ENCODE measurements at places on chromosomes 1 and 21. TPM values are rescaled to one million over a fixed set of nuclear protein-coding genes. Genes with fewer than 3 reads are reported as not detected.

The PTCH2 gene
- 0.74 TPM for total RNA-seq

The C1orf116 gene
- 0.08 TPM for total RNA-seq

The TNFAIP8L2 gene
- total RNA-seq = not detected

The FCRLB gene
- 0.41 TPM for total RNA-seq

The CHIA gene
- total RNA-seq = not detected

GRCh38 chr21:41016472-41016871 is 151.5 kb upstream of the BACE2 start:
- DNase-seq = no peak

- no peak for DNase-seq
Measured at GRCh38 chr1:65477414-65478378, 57.2 kb downstream of the LEPR start.

DNA sequence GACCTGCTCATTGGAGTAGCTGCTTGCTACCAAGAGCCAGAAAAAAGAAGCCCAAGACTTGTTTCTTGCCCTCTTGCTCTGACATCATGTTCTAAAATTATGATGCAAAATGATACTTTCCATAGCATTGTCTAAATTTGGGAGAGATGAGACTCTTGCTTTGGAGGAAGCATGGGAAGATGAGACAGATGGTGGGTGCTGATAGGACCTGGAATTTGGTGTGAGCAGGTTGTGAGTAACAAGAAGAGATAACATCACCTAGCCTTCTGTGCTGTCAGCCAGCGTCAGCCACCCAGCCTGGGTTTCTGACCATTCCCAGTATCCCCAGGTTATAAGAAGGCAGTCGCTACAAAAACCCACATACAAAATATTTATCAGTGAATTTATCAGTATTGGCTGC is 67.1 kb upstream of the GCLM start:
- DNase-seq = no peak

- no peak for DNase-seq
Measured at GRCh38 chr1:29651684-29652665, 415.7 kb downstream of the PTPRU start.

DNA sequence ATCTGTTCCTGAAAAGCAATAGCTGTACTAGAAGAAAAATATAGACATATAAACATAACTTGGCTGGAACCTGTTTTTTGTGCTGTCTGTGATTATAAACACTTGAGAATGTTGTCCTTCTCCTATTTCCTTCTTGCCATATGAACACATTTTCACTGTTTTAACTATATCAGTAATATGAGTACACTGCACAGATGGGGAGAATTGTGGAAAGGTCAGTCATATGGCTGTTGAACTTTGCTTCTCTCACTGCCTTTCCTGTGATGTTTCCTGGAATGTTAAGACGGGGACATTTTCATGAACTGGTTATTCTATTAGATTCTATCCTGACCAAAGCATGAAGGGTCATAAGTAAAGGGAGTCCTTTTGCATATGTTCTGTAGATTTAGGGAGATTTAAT is 24.9 kb downstream of the HMCN1 start:
- DNase-seq = no peak

DNA sequence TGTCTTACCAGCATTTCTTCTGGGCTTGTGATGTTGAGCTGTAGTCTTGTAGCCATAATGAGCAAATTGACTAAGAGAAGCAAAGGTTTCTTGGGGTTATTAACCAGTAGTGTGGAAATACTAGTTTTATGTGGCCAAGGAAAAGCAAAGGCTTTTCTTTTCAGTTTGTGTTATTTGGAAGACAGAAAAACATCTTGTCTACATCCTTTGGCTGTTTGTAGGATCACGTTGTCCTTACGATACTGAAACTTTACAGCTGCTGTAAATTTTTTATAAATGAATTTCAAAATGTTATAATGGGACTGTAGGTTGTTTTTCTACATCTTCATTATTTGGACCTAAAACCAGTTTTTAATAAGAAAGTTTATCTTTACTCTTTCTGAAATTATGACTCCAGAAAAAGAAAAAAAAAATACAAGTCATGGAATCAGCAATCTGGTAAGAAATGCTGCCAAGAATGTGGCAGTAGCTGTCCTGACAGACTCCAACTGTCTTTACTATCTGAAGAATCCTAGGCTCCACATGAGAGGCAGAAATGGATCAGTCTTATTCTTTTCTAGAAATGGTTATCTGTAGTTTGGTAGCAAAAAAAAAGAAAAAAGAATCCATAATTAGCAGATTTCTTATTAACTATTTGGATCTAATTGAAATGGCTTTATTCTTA is 41.6 kb upstream of the QSOX1 start:
- no peak for DNase-seq

DNA sequence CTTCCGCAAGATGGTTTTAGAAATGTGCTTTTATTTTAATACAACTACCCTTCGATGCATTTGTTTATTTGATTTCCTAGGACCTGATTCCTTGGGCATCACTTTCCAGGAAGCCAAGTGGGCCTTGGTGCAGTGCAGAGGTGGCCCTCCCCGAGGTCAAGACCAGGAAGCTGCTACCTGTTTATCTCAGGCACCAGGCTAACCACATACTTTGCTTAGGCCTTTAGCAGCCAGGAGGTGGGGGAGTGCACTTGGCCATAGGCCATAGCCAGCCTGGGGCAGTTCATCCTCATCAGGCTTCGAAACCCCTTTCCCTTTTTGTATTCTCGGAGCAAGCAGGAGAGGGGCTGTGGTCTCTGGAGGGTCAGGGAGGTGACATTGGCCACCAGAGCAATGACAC is 45.4 kb downstream of the SMYD2 start:
- DNase-seq = no peak

GRCh38 chr1:22852144-22852655 is 120.5 kb downstream of the LACTBL1 start:
- no peak for DNase-seq

DNA sequence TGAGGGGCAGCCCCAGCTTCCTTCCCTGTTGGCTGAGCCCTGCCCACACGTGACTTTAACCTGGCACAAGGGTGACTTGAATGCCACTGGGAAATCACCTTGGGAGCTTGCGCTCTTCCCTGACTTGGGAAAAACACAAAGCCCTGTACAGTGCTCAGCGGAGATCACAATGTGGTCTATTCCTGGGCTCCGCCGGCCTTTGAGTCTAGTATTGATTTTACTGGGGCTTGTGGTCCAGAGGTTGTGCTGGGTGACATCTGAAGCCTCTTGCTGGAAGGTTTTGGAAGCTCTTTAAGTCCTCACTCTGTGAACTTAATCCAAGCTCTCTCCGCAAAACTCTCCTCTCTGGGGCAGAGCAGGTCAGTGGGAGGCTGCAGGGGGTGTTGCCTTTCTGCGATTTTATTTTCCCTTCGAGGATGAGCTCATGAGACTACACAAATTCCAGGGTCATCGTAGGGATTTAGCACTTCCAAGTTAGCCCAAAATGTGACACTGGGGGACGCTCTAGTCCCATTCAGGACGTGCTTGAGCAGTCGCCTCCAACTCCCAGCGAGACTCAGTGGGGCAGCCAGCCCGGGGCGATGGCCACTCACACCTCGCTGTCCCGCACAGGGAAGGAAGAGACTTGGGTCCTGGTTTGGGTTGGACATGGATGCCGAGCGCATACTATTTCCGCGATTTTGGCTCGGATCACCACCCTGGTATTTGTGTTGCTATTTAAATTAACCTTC is 291.9 kb upstream of the AJAP1 start:
- DNase-seq = no peak

- DNase-seq = no peak
Measured at GRCh38 chr1:203520315-203520714, 26.4 kb downstream of the OPTC start.

DNA sequence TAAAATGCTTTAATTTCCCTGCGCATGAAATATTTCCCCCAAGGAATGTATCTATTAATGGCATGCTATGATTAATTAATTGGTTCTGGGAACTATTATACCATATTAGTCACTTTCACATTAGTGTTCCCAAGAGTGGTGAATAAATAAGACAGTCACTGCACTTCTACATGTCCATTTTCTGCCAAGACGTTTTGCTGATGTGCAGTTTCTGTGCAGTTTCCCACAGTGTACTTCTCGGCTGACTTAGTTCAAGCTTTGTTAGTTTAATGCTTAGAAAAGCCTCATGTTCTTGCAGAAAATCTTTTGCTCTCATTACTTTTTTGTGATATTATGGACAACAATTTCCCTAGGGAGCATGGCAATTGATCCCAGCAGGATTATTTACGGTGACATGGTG is 1014.5 kb downstream of the BRINP3 start:
- DNase-seq = no peak

DNA sequence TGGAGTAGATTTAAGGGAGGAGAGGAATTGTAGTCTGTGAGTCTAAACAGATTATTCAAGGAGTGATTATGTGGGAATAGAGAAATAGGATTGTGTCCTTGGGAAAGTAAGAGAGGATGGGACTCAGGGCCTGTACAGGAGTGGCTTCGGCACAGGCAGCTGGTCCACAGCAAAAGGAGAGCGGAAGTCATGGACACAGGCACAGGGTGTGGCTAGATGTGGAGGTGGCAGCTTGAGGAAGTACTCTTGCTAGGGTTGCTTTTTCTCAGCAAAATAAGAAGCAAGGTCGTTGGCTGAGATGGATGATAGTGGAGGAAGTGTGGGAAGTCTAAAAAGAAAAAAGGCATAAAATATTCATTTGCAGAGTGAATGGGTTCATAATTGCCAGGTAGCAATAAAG is 18.5 kb upstream of the ZNF648 start:
- no peak for DNase-seq

All from Panc1 (cell line).